Fibroblast of upper back skin (primary cell): ENCODE measurements at places on chromosomes 4 and X.

DNA sequence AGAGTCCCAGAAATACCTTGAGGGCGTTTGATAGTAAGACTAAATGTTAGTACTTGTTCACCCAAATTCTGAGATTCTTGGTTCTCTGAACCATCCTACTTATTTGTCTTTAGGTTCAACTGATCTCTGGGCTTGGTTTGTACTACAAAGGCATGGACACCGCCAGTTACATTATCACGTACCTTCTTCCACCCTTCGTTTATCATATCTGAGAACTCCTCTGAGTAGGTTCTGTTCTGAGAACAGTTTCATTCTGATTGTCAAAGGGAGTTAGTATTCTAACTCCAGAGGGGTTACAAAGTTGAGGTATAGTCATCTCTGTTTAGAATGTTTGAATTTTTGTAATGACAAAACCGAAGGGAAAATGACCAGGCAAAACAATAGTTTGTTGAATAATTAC is 19.3 kb downstream of the ZFX start:
- no peak for DNase-seq

GRCh38 chrX:6120329-6120728 is 108.3 kb downstream of the NLGN4X start:
- DNase-seq = no peak

- no peak for DNase-seq
Observed at GRCh38 chr4:138399081-138399480, 156.9 kb upstream of the SLC7A11 start.

DNA sequence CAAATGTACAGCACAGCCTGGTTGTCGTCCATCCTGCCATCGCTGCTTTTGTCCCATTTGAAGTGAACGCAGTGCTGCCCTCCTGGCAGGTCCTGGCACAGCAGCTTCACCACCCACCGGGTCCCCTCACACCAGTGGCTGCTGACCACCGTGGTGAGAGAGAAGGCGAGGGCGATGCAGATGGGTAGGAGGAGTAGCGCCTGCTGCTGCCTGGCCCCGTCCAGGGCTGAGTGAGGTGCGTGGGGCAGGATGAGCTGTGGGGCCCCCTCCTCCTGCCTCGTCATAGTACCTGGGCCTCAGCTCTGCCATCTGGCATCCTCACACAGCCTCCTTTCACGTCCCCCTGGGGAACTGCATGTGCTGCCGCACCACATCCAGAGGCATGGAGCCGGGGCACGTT is 1.8 kb downstream of the DCAF8L2 start:
- no peak for DNase-seq

- DNase-seq = peak; percentile 6
Observed at GRCh38 chr4:59728496-59728895, 1471.6 kb upstream of the ADGRL3 start.

GRCh38 chr4:114599903-114600552 is 1.4 kb downstream of the UGT8 start:
- no peak for DNase-seq

DNA sequence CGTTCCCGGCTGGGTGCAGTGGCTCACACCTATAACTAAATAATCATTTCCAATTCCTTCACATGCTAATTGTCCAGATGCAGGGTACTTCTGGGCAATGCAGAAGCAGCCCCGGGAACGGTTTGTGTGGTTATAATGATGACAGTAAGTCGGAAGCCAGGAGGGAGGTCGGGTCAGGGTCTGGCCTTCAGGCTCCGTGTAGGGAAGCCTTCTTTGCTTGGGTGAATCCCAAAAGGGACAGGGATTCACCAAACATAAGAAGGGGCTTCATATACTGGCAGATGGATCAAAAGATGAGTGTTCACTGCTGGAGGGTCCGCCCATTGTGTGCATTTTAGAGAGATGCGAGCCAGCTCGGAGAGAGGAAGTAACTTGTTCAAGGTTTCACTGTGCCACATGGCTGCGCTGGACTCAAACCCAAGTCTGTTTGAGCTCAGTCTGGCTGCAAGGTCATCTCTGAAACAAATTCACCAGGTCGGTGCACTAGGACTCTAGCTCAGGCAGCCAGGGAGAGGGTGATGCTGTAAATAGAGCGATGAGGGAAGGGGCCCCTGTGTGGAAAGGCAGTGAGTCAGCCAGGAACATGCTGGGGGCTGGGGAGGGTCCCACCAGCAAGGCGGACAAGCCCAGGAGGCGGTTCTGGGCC is 4.8 kb upstream of the KIAA0232 start:
- DNase-seq = no peak

- DNase-seq = no peak
Observed at GRCh38 chr4:174218127-174218790, 65.2 kb downstream of the FBXO8 start.

- DNase-seq = no peak
Observed at GRCh38 chr4:175065228-175065627, 147.1 kb downstream of the ADAM29 start.

- peak; percentile 93 for DNase-seq
Observed at GRCh38 chr4:4780729-4781244, 78.7 kb upstream of the MSX1 start.

- DNase-seq = no peak
Observed at GRCh38 chr4:59650861-59651260, 1549.3 kb upstream of the ADGRL3 start.

DNA sequence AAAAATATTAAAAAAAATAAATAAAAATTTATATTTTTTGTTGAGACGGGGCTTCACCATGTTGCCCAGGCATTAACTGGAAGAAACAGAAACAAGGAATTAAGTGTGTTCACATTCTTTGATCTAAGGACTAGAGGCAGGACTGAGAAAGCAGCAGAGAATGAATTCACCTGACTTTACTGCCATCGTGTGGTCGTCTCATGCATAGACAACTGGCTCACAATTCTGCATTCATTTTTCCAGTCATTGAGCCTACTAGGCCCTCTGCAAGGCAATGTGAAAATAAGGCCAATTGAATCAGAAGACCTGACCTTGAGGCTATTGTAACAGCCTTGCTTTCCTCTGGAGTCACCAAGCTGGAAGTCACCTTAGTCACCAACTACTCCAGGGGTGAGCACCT is 37.4 kb downstream of the LHFPL1 start:
- peak; percentile 64 for DNase-seq

DNA sequence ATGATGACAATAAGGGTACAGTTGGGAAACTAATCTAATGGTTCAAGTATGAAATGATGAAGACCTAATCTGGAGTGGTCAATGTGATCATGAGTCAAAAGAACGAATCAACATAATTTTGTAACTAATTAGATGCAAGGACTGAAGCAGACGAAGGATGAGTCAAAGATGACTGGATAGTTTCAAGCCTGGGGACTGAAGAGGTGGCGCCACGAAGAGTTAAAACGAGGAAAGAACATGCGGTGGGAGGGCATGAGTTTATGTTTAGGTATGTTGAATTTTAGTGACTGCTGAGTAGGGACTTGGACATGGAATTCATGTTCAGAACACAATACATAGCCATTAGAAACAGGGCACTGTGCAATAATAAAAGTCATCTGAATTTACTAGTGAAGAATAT is 221.5 kb upstream of the FAM241A start:
- peak; percentile 64 for DNase-seq

DNA sequence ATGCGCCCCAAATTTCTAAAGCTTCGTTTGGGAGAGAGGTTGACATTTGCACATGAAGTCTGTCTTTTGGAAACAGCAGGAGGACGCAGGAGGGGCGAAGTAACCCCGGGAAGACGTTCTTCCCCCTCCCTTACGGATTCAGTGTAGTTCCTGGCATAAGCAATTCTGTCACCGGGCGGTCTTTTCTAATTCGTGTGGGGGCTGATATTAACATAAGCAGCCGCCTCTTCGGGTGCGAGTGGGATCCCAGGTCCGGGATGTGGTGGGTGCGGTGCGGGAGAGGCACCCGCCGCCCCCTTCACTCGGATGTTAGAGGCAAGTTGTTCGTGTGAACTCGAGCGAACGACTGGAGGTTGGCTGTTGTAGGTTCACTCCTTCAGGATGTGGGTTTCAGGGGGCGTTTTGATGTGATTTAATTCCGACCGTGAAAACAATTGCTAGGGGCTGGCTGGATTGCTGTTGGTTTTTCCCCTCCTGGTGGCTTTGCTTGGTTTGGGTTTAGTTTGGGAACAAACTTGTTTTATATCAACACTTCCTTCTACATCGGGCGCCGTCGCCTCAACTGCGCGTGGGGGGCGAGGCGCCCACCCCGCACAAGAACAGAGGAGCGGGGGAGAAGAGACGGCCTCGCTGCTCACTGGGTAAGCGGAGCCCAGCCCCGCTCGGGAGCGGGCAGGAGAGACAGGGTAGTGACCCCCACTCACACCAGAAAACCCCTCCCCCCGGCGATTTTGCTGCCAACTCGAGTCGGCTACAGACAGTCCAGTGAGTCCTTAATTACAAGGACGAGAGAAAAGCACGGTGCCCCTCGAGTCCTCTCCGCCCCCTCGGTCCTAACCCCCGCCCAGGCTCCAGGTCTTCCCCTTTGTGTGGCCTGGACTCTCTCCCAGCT is 2.9 kb upstream of the LEF1 start:
- DNase-seq = no peak

GRCh38 chr4:118254368-118254767 is 98.4 kb downstream of the PRSS12 start:
- DNase-seq = no peak

DNA sequence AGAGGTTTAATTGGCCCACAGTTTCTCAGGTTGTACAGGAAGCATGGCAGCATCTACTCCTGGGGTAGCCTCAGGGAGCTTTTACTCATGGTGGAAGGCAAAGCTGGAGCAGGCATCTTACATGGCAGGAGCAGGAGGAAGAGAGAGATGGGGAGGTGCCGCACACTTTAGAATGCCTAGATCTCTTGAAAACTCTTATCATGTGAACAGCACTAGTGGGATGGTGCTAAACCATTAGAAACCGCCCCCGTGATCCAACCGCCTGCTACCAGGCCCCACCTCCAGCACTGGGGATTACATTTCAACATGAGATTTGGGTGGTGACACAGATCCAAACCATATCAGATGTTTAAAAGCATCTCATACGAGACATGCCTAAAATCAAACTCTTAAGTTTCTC is 41.6 kb upstream of the SCOC start:
- DNase-seq = no peak

- no peak for DNase-seq
Observed at GRCh38 chrX:72255445-72255844, 16.6 kb upstream of the ERCC6L start.

DNA sequence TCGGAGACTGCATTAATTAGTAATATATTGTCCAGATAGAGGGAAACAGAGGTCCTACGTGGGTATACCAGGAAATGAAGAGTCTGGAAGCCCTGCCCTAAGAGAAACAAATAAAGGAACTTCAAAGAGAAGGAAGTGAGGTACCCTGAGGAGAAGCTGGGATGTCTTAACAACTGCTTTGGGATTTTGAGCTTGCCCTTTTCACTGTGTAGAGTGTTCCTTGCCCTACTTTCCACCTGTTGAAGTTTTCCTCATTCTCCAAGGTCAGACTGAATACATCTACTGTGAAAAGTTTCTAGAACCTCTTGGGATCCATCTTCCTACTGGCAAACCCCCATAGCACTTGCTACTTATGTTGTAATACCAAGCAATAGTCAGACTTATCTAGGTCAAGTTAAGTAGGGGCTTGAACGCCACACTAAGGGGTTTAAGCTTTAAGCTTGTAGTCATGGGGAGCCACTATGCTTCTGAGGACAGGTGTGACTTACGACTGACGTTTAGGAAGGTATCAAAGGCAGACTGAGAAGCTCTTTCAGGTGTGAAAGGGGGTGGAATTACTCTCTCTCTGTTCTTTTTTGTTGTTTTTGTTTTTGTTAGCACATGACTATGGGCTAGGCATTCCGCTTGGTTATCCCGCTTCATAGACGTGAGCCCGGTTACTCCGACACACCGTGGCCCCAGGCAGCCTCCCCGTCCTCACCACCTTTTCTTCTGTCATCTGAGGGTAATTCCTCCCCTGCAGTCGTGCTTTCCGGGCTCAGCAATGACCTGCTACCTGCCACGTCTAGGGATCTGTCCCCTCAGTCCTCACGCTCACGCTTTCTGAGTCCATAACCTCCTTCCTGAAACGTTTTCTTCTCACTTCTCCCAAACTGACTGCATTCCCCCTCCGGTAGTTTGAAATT is 959 bp upstream of the REST start:
- DNase-seq = no peak
